ENCODE measurements at places on chromosomes 5 and 9.

GRCh38 chr5:175590471-175590881, 67.4 kb upstream of the HRH2 start:
- DNase-seq, result no peak

- DNase-seq, result no peak
Observed at GRCh38 chr5:37954561-37954960, 114.7 kb upstream of the GDNF start.

DNA sequence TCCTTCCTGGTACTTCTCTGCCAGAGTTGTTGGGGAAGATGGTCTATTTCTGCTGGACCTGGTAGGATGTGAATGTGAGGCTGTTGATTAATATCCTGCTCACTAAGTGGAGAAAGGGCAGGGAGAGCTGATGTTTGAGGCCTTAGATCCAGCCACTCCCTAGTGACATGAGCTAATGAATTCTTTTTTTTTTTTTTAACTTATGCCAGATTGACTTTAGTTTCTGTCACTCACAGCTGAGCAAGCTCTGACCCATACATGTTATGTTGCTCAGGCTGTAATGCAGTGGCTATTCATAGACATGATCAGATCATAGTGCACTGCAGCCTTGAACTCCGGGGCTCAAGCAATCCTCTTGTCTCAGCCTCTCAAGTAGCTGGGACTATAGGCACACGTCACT, 75.1 kb upstream of the SPRY4 start:
- DNase-seq, result no peak

DNA sequence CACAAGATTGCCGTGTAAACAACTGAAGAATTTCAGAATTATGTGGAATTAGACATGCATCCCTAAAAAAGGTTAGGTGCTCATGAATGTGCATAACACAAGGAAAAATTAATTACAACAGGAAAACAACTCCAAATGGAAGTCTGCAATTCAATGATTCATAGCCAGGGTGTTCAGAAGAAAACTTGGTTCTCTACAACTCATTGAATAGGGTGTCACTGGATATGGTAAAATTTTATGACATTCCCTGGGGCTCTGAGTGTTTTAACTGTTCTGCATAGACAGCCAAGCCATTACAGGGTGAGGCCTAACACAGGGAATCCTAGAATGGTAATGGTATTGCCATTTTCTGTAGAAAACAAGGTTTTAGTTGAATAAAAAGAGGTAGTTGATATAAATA, 24.4 kb upstream of the ZSWIM6 start:
- no peak for DNase-seq

GRCh38 chr9:83960991-83961390, 19.0 kb downstream of the HNRNPK start:
- no peak for DNase-seq

- no peak for DNase-seq
Observed at GRCh38 chr9:12735665-12736064, 39.2 kb upstream of the LURAP1L start.

DNA sequence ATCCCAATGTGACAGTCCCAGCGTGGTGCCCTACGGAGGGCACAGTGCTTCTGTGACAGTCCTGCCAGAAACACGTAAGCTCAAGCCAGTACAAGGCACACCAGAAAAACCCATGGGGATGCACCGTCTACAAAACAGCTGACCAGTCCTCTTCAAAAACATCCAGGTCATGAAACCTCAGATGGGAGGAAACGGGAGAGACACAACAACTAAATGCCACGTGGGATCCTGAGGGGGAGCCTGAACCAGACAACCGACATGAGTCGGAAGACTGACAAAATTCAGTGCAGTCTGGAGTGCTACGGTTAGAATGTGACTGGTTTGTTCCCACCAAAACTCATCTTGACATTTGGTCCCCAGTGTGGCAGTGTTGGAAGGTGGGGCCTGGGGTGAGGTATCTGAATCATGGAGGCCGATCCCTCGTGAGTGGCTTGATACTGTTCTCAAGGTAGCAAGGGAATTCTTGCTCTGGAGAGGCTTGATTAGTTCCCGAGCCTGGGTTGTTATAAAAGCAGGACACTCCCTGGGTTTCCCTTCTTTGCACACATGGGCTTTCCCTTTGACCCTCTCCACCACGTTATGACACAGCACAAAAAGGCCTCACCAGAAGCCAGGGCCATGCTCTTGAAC, 55.4 kb downstream of the ADAMTS2 start:
- DNase-seq, result no peak

GRCh38 chr5:124237206-124237695, 509.2 kb downstream of the ZNF608 start:
- DNase-seq, result no peak

DNA sequence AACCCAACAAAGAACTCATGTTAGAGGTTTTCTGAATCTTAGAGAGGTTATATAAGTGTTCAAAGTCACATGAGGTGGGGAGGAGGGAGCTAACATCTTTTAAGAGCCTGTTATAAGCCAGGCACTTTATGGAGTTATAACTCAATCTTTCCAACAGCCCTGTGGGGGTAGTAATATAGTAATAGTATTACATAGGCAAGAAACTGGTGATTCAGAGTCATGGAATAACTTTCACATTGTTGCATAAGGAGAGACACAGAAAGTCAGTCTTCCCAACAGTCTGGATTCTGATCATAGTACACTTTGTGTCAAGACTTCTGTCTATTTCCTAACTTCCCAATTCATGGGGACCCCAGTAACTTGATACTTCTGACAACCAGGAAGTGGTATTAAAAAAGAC, 89.2 kb downstream of the ACER2 start:
- no peak for DNase-seq

DNA sequence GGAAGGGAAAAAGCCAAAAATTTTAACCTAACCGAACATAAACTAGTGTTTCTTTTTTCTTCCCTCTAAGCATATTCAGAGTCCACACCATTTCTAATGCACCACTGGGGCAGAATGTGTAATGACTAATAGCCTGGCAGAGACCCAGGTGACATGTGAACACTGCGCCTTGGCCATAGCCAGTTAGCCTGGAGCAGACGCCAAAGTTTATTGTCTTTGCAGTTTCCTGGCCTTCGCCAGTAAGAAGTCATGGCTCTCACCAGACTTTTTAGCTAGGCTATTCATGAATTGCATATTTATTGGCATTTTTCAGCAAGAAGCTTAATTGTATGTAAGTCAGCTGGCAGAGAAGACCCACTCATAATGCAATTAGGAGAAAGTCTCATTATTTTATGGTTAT, 182.8 kb upstream of the SLC27A6 start:
- DNase-seq, result no peak

DNA sequence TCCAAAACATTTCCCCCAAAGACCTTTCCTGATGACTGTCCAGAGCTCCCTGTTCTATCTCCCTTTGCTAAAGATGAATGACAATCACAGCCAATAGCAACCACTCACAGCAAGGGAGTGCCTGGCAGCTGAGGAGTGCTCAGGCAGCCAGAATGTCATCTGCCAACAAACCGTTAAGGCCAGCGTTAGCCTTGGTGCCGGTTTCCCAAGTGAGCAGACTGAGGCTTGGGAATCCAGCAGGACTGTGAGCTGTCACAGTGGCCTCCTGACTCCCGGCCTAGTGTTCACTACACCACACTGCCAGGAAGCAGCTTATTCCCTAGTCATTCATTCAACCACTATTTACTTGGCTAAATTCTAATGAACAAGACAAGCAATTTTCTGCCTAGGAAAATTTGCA, 24.7 kb downstream of the STK10 start:
- DNase-seq, result no peak

GRCh38 chr9:12695474-12695873, 2.3 kb downstream of the TYRP1 start:
- DNase-seq, result no peak

GRCh38 chr5:143738417-143739401, 73.3 kb upstream of the HMHB1 start:
- DNase-seq, result no peak

DNA sequence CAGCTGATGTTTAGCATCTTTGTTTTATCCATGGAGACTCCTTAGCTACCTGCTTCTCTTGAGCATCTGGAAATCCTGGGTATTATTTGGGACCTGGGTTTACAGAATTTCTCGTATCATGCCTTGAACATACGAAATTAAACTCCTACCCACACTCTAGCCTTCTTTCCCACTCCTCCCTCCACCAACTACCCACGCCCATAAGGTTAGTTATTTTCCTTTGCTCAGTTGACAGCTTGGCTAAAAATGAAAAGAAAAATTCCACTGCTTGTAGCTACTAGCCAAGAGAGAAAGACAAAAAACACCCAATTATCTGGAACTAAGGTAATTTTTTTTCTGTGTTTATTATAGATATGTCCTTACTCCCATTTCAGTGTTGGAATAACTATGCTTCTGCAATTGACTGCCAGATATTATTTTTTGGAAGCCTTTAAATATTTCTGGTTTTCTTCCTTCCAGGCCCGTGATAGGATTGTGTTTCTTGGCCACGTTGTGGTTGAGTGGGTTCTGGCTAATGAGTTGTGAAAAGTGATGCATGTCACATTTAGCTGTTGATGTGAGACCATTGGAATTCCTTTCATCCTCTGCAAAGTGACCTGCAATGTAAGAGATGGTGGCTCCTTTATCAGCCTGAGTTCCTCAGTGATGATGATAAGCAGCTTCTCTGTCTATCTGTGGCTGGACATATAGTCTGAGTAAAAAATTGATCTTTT, 308.1 kb downstream of the LRRC70 start:
- DNase-seq, result no peak

- no peak for DNase-seq
Observed at GRCh38 chr9:106119176-106119575, 424.8 kb downstream of the TMEM38B start.

DNA sequence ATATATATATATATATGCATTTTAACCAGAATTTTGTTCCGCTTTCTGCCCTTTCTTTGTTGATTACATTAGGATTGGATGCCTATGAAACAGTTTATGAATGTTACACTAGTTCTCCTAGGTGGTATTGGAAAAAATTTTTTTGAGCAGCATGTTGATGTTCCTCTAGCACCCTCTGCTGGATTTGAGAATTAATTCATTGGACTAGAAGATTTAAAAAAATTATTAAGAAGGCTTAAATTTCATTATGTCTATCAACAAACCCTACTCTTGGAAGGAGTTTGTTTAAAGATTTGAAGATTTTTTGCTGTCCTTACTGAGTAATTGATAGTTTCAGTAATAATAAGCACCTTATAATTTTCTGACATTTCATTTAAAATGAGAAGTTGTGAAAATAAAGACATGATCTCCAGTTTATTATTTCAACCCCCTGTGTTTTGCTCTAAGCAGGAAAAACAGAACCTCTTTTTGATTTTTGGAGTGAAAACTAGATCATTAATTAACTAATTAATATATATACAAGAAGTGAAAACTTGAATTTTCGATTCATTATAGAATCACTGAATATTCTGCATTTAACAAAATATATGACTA, 89.6 kb downstream of the CCDC171 start:
- no peak for DNase-seq

DNA sequence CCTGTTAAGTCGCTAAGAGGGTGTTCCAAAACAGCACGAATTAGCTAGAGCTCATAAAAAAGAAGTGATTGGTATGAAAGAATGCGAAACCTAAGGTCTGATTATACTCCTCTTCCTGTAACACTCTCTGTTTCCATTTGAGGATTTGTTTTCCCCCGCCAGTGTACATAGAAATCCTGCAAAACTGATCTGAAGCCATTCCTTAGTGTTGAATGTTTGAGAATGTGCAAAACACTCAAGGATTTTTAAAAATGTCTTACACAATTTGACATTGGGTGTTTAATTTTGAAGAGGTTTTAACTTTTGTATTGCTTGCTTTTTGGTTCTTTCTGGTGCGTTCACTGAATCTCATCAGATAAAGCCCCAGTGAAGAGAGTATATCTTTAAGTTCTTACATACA, 105.3 kb downstream of the KCNN2 start:
- DNase-seq, result no peak

- peak; percentile 1 for DNase-seq
Observed at GRCh38 chr9:124940521-124940893, 376 bp downstream of the GOLGA1 start.

DNA sequence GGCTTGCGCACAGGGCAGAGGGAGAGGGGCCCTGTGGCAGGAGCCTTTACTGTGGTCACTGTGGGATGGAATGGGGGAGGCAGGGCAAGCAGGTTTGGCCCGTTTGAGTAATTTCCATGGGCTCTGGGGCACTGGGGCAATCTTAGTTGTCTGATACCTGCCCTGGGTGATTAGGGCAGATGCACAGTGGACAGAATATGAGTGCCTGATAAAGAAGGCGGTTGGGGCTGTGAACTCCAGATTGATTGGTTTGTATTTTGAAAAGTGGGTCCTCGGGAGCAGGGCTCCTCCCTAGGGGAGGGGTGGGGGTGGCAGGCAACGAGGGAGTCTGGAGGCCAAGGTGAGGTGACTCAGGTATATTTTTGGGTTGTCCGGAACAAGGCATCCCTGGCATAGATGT, 247.5 kb downstream of the NSG2 start:
- no peak for DNase-seq

GRCh38 chr9:137078701-137079400, 1.5 kb downstream of the UAP1L1 start:
- DNase-seq, result no peak

- no peak for DNase-seq
Observed at GRCh38 chr5:67416133-67416937, 219.7 kb upstream of the CD180 start.

DNA sequence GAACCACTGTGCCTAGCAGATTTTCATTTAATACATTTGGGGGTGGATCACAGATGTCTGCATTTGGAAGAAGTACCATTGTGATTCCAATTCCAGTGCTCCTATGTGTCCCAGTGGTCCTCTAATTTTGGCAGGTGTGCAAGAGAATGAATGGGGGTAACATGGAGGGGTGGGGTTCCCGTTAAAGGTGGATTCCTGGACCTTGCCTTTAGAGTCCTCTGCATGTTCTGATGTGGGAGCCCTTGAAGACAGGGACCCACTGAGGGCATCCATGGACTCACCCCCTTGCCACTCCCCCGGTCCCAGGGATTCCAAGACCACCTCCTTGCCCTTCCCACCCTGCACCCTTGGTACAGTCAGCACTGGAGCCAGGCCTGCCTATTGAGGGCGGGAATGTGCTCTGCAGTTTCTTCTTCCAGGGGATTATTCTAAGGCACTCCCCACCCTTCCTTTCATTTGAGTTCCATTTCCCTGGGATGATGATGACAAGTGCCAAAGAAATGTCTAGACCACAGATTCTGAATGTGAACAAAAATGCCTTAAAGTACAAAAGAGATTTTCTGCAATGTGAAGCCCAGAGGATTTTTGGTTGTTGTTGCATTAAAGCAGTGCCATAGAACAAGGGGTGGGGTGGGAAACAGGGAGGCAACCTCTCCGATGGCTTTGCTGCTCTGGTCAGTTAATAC, 119.4 kb upstream of the PTCH1 start:
- no peak for DNase-seq

DNA sequence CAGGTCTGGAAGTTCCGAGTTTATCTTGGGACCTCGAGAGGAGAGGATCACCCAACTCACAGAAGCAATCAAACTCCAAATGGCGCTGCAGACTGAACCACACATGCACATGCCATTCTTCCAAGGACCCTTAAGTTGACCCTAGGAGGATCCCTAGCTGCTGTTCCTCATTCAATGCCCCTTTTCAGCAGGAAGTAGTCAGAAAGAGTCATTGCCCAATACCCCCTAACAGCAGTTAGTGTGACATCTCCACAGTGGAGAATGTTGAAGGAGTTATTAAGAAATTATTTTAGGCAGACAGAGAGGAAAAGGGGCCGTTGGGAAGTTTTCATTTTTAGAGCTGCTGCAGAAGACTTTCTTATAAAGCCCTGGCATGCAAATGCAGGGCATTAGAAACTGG, 229.9 kb upstream of the DAB2 start:
- DNase-seq, result no peak

GRCh38 chr5:181001947-181002346, 13.3 kb downstream of the BTNL3 start:
- no peak for DNase-seq

Data from stimulated activated CD8-positive, alpha-beta memory T cell treated with anti-CD3 and anti-CD28 coated beads, Interleukin-15, amount 100 ng/mL, for 1 hour (primary cell).